C1 segment of cervical spinal cord (tissue), 14 donors: ENCODE measurements at places on chromosomes 13 and 19.

- DNase-seq: no peak
Observed at GRCh38 chr19:16023146-16023915, 53.0 kb upstream of the TPM4 start.

DNA sequence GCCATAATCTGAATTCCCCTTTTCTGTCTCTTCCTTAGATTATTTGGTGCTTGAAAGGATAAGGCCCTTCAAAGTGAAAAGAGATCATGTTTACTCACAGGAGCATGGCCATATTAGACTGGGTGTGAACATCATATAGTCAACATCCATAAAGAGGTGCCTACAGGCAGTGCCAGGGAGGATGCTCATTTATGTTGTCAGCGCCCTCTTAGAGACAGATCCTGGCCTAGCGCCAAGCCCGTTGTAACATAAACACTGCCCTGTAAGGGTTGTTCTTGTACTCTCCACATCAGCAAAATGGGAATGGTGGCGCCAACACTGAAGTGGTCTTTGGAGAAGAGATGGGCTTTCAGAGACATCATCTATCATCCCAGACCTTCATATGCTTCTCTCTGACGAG, 16.1 kb downstream of the PCDH8 start:
- no peak for DNase-seq

GRCh38 chr19:35514282-35514809, 897 bp upstream of the DMKN start:
- no peak for DNase-seq

DNA sequence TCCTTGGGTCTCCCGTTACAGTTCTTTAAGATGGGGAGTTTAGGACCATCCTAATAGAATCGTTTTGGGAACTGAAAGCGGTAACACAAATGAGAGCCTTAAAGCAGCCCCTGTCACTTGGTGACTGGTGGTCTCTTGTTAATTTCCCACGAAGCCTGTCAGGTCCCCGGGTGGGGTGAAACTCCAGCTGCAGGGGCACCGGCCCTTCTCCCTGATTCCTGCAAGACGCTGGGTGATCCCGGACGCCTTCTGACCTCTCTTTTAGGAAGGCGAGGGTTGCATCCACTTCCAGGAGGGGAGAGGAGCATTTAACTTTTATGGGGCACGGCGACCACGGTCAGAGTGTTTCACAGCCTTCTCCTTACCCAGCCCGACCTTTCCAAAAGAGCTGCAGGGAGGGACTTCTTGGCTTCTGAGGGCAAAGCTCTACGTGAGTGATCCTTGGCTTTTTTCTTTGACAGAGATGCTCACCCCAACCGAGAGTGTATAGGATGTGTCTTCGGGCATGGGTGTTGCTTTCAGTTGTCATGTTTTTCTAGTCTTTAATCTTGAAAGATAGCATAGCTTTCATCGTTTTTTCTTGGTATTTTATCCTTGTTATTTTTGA, 688 bp downstream of the ZNF225 start:
- peak; percentile 19 for DNase-seq

DNA sequence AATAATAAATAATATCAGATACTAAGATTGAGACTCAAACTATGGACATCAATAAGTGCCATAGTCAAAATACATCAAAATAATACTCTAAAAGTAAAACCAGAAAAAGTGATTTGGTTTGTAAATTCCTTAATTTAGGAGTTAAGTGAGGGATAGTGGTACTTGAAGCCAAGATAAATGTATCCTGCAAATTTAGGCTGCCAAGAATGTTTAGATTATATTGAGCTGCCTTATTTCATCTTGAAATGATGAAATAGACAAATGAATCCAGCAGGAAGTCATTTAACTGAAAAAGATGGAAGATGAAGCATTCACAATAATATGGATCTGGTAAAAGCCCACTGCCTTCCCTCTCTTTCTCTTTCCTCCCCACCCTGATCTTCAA, 112.3 kb downstream of the LRCH1 start:
- no peak for DNase-seq

DNA sequence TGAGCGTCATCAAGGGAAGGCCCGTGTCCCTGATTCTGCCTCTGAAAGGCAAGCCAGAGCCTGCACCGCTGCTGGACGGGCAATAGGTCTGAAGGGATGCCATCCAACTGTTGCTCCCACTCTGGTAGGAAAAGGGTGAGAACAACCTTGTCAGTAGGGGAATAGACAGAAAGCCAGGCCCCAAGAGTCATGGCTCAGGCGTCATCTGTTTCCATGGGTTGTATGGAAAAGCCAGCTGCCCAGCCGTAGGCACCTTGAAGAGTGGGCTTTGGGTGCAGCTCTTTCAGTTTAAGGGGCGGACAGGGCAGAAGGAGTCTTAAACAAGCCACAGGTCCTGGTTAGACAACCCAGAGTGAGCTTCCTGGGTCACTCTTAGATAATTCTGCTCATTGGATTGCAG, 66.5 kb downstream of the RNF6 start:
- DNase-seq: no peak

DNA sequence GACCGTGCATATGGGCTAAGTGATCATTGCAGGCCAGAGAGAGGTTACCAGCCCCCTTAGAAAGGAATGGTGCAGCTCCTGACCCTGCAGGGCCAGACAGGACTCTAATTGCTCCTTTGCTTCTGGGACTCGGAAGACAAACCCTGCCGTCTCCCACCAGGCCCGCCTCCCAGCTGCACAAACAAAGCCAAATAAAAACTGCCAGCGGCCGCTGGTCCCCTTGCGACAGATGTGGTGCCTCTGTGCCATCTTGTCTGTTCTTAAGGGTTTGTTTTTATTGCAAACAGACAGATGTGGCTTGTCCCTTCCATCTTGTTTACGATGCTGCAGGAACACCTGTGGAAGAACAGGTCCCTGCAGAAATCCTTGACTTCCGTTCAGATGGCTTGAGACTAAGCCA, 434.4 kb upstream of the TSHZ3 start:
- no peak for DNase-seq

DNA sequence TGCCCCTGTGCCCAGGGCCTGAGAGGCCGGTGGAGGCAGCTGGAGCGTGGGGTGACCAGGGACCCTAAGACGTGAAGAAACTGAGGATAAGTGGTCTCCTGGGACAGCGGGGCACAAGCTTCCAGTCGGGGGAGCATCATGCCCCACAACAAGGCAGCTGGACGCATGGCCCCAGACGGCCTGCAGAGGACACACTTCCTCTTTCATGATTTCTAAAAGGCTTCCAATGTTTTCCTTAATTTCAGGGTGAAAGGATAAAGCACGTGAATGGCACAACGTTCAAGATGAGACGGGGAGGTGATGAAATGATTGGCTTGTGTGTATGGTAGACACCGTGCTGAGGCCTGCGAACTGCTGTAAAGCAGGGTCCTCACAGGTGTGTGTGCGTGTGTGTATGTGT, 20.2 kb upstream of the MYDGF start:
- DNase-seq: no peak

DNA sequence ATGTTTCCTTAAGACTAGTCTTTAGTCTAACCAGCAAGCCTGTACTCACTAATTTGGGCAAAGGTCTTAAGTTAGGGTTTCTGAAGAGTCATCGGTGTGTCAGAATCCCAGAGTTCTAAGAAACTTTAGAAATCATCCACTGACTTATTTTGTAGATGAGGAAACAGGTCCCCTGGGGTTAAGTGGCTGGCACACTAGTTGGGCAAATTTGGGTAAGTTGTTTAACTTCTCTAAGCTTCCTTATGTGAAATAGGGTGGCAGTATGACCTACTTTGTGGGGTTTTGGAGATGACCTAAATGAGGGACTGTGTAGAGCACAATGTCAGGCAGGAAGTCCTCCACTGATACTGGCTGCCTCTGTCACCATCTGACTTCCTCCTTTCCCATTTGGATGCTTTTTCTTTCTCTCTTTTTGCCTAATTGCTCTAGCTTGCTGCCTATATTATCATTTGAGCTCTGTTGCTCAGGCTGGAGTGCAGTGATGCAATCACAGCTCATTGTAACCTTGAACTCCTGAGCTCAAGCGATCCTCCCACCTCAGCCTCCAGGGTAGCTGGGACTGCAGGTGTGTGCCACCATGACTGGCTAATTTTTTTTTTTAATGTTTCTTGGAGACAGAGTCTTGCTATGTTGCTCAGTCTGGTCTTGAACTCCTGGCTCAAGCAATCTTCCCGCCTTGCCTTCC, 2.3 kb downstream of the ADGRE3 start:
- no peak for DNase-seq

- DNase-seq: no peak
Observed at GRCh38 chr19:23698711-23699520, 11.9 kb upstream of the ZNF675 start.

- no peak for DNase-seq
Observed at GRCh38 chr13:23866420-23867026, 22.7 kb downstream of the MIPEP start.

- DNase-seq: no peak
Observed at GRCh38 chr13:37914781-37915391, 45.3 kb upstream of the TRPC4 start.

GRCh38 chr13:62997696-62998095, 1582.0 kb upstream of the PCDH20 start:
- DNase-seq: no peak

DNA sequence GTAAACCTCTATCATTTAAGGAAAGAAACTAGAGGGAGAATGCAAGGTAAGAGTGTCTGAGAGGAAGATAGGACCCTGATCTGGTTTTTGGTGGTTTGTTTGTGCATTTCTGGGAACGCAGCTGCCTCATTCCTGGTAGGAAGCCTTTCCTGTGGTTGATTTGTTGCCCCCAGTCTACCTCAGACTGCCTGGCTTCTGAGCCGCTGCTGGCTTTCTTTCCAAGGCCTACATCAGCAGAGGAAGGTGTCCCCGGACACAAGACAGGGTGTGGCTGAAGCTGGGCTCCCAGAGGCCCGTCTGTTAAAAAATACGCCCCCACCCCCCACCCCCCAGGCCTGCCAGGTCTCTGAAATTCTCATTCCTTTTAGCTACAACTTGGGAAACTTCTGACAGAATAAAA, 42.6 kb downstream of the C13orf42 start:
- no peak for DNase-seq
